ENCODE measurements at places on chromosomes 4 and X. TPM values are rescaled to one million over a fixed set of nuclear protein-coding genes. Genes with fewer than 3 reads are reported as not detected.
A peak's percentile ranks its signal among the peaks of the same experiment; 100 is the strongest.

DNA sequence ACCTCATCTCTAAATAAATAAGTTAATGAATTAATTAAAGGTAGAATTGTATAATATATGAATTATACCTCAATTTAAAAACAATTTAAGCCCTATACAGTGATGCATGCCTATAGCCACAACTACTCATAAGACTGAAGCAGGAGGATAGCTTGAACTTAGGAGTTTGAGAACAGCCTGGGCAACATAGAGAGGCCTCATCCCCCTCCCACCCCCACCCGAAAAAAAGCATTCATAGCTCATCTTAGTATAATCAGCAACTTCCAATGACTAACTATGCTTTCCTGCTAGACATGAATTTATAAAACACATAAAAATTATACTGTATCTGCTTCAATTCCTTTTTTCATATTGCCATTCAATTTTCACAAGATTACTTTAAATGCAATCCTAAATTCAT, 1.6 kb downstream of the LRBA start:
- peak overlapping the region; percentile 28 for H3K27ac ChIP-seq
- no peaks in the 10 kb centered on the region for H3K36me3 ChIP-seq
- H3K4me3 ChIP-seq, result peak overlapping the region; percentile 100
- H3K27me3 ChIP-seq, result no peaks in the 10 kb centered on the region
- peaks cover 4% of the 10 kb centered on the region for H3K4me1 ChIP-seq

ERCC6L gene
- 8.0 TPM for total RNA-seq

- no peaks in the 10 kb centered on the region for H3K4me1 ChIP-seq
- H3K4me3 ChIP-seq, result no peak overlapping the region
- DNase-seq, result no peak
- no peak overlapping the region for H3K27ac ChIP-seq
- H3K27me3 ChIP-seq, result no peaks in the 10 kb centered on the region
These were observed 3.7 kb downstream of the FGD1 start for GRCh38 chrX:54492340-54492739.

GRCh38 chr4:150827226-150827625, 187.9 kb downstream of the LRBA start:
- DNase-seq, result no peak
- H3K4me3 ChIP-seq, result no peak overlapping the region
- H3K27ac ChIP-seq, result no peak overlapping the region
- H3K4me1 ChIP-seq, result peaks cover 6% of the 10 kb centered on the region
- H3K36me3 ChIP-seq, result no peaks in the 10 kb centered on the region

ZAR1 gene
- total RNA-seq, result not detected

DNA sequence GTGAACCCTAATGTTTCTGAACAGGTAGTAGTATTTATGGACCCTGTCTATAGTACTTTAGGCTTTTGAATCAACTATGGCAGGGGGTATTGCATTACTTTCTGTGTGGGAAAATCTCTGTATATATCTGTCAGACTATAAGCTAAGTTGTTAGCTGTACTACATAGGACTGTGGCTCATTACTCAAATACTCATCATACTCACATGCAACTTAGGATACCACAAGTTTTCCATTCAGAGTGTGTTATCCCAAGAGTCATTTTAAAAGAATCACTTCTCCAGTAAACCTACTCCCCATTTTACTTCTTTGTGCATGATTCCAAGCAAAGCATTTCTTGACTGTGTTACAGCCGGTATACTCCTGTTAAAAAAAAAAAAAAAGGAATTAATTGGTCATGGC, 95.6 kb downstream of the PHOX2B start:
- H3K4me3 ChIP-seq, result no peak overlapping the region
- H3K36me3 ChIP-seq, result no peaks in the 10 kb centered on the region
- no peaks in the 10 kb centered on the region for H3K27me3 ChIP-seq
- DNase-seq, result no peak
- H3K4me1 ChIP-seq, result no peaks in the 10 kb centered on the region
- H3K27ac ChIP-seq, result no peak overlapping the region

- no peak overlapping the region for H3K27ac ChIP-seq
- no peak overlapping the region for H3K4me3 ChIP-seq
- no peaks in the 10 kb centered on the region for H3K36me3 ChIP-seq
- no peak for DNase-seq
- no peaks in the 10 kb centered on the region for H3K27me3 ChIP-seq
These were observed 133.6 kb upstream of the C1QTNF7 start for GRCh38 chr4:15294202-15294601.

DNA sequence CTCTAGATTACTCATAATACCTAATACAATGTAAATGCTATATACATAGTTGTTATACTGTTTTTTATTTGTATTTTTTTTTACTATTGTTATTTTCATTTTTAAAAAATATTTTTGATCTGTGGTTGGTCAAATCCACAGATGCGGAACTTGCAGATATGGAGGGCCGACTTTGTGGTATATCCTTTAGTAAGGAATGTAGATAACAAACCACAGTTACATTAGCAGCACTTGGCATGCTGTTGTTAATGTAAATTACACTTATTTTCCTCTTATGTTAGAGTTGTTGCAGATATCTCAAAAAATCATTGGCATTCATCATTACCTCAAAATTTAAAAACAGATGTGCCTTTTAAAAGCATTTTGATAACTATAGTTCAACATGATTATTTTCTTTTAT, 151.0 kb downstream of the TMEM164 start:
- DNase-seq, result no peak
- H3K27me3 ChIP-seq, result no peaks in the 10 kb centered on the region
- H3K4me1 ChIP-seq, result peaks cover under 1% of the 10 kb centered on the region
- no peak overlapping the region for H3K27ac ChIP-seq

DNA sequence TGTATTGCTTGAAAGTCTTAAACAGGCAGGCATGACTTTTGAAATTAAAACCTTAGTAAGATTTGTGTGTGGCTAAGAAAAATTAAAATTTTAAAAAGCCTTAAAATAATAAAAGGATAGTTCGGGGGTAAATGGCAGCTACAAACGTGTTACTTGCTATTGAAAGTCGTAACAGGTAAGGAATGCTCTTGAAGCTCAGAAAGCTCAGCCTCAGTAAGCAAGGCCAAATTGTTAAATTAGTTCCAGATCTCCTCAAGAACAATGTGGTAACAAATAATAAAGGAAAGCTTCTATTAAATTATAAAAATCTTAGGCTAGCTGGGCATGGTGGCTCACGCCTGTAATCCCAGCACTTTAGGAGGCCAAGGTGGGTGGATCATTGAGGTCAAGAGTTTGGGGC, 25.5 kb downstream of the PRMT9 start:
- no peak overlapping the region for H3K27ac ChIP-seq
- peaks cover 6% of the 10 kb centered on the region for H3K36me3 ChIP-seq
- no peaks in the 10 kb centered on the region for H3K27me3 ChIP-seq
- DNase-seq, result no peak
- no peak overlapping the region for H3K4me3 ChIP-seq

STOX2 gene
- 0.21 TPM for total RNA-seq

DNA sequence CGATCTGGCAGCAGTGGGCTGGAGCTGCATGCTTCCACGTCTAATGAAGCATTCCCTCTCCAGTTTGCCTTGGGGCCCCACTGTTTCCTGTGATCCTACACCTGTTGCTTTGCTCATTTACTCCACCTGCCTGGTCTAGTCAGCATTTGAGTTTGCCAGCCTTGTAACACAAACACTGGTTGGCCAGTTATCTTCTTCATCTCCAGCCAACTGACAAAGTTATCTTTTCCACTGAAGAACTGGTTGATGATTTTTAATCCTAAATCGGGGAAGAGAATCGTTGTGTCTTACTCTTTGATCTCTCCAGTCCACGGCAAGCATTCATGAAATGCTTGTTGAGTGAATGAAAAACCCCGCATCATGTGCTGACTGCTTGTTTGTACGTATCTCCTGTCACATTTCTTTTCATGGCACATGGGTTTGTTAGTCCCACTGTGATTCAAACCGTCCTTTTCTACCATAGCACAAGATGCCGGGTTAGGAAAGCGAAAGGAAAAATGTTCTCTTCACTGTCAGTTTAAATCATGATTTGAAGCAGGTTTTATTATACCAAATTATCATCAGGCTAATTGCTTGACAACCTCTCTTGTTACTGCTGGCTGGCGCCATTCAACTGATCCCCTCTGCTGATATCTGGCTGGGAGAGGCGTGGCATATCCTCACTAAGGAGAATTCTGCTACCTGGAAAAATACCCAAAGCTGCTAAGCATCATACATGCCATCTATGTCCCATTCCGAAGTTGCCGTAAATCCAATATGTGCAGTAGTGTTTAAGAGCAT, 144.8 kb downstream of the SHROOM3 start:
- H3K4me1 ChIP-seq, result no peaks in the 10 kb centered on the region
- H3K27ac ChIP-seq, result no peak overlapping the region
- DNase-seq, result no peak
- no peak overlapping the region for H3K4me3 ChIP-seq
- no peaks in the 10 kb centered on the region for H3K36me3 ChIP-seq
- no peaks in the 10 kb centered on the region for H3K27me3 ChIP-seq

DNA sequence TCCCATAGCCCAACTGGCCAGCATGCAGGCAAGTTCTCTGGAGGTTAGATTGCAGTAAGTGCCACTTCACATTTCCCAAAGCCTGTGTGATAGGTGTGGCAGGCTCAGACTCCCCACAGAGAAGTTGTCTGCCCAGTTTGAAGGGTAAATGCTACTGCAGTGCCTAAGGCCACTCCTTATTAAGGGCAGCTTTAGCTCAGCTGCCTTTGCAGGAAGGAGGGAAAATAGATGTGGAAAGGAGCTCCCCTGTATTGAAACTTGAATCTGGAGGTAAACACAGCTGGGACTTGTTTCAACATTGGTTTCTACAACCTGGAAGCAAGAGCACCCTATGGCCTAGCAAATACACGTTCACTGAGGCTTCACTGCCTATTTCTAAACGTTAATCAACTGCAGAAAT, 22.4 kb downstream of the NEXMIF start:
- no peaks in the 10 kb centered on the region for H3K27me3 ChIP-seq
- H3K36me3 ChIP-seq, result no peaks in the 10 kb centered on the region
- no peak overlapping the region for H3K27ac ChIP-seq

DNA sequence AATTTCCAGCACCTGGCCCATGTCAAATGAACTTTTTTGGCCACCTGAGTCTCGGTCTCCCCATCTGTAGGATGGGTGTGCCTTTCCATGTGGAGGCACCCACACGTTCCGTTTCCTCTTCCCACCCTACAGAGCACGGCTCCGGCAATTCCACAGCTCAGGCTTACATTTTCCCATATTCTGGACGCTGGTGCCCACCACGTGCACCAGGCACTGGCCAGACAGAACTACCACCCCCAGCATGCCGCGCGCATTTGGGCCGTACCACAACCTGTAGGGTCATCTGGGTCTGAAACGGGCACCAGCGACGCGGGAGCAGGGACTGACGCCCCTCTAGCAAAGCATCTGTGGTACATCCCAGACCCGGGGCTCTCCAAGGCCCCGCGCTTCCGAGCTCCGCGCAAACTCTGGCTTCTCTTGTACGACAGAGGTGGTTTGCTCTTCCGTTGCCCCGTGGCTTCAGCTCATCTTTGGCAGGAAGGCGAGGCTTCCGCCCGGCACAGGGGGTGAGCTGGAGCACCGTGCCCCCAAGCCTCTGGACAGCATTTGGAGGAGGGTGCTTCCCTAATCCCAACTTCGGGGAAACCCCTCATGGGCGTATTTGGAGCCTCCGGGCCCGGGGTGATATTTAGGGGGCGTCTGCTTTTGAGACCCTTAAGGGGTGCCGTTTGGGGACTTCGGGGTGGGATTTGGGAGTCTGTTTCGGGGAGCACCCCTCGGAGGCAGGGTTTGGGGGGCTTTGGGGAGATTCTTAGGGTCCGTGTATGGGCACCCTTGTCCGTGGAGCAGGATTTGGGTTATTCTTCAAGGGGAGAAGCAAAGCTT, 3.0 kb upstream of the UBA1 start:
- DNase-seq, result peak; percentile 64
- H3K27me3 ChIP-seq, result no peaks in the 10 kb centered on the region
- H3K4me1 ChIP-seq, result peaks cover 8% of the 10 kb centered on the region
- peak overlapping the region; percentile 77 for H3K4me3 ChIP-seq

DNA sequence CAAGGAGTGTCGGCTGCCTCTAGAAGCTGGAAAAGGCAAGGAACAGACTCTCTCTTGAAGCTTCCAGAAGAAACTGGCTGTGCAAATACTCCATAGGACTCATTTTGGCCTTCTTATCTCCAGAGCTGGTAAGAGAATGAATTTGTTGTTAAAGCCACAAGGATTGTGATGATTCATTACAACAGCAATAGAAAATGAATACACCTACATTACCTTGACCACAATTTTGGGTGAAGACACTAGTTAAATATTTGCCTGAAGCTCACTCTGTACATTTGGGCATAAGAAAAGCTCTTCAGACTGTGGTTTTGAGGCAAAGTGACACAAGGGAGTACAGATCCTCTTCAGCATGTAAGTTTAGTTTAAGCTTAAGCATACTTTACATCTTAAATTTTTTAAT, 134.5 kb upstream of the TLL1 start:
- no peak for DNase-seq
- H3K4me1 ChIP-seq, result no peaks in the 10 kb centered on the region
- H3K27me3 ChIP-seq, result no peaks in the 10 kb centered on the region
- H3K27ac ChIP-seq, result no peak overlapping the region

- no peak for DNase-seq
- H3K36me3 ChIP-seq, result no peaks in the 10 kb centered on the region
- no peaks in the 10 kb centered on the region for H3K4me1 ChIP-seq
- no peak overlapping the region for H3K27ac ChIP-seq
- no peaks in the 10 kb centered on the region for H3K27me3 ChIP-seq
These were observed 167.4 kb upstream of the TACR3 start for GRCh38 chr4:103887191-103887590.

- no peak overlapping the region for H3K4me3 ChIP-seq
- H3K4me1 ChIP-seq, result no peaks in the 10 kb centered on the region
- DNase-seq, result no peak
- no peaks in the 10 kb centered on the region for H3K36me3 ChIP-seq
- H3K27me3 ChIP-seq, result no peaks in the 10 kb centered on the region
- H3K27ac ChIP-seq, result no peak overlapping the region
These were observed 178.8 kb upstream of the SPIN4 start for GRCh38 chrX:63529961-63530360.

DNA sequence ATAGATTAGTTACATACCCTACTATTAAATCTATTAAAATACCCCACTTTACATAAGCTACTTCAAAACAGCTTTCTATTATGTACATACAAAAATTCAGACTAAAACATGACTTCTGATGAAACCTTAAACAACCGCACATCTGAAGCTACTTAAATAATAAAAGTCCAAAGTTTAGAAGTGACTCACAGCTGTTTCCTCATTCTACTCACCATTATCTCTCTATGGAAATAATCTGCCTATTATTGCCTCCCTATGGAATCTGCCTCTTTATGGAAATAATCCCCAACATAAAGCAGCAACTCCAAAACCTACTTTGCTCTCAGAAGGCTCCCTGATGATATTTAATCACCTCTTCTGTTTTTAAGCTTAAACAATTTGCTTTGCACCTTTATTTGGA, 15.7 kb upstream of the BANK1 start:
- no peaks in the 10 kb centered on the region for H3K4me1 ChIP-seq
- H3K36me3 ChIP-seq, result no peaks in the 10 kb centered on the region
- H3K27me3 ChIP-seq, result no peaks in the 10 kb centered on the region
- H3K27ac ChIP-seq, result no peak overlapping the region

DNA sequence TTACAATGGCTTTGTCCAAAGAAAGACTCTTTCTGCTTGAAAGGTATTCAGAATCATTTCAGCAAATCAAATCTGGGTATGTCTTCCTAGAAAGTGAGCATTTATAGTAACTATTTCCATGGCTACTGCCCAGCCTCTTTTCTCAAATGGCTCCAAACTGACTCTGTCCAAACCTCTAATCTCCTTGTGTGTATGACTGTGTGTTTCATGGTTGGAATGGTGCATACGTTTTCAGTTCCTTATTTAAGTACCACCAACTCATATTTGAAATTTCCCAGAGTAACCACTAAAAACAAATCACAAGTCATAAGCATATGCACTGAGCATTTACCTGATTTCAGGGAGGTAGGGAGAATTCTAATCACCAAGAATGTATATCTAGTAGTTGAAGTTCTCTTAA, 106.0 kb downstream of the TMEM144 start:
- DNase-seq, result no peak
- H3K4me1 ChIP-seq, result no peaks in the 10 kb centered on the region
- H3K27ac ChIP-seq, result no peak overlapping the region
- H3K4me3 ChIP-seq, result no peak overlapping the region

Data from GM12878 (cell line).